Aorta (tissue), 5 donors: ENCODE measurements at places on chromosomes 7 and 10. TPM values are rescaled to one million over a fixed set of nuclear protein-coding genes. Genes with fewer than 3 reads are reported as not detected.

- DNase-seq, result no peak
Measured at GRCh38 chr7:96241855-96242254, 80.0 kb downstream of the SLC25A13 start.

CTTNBP2 gene
- 29.6 TPM for total RNA-seq

DNA sequence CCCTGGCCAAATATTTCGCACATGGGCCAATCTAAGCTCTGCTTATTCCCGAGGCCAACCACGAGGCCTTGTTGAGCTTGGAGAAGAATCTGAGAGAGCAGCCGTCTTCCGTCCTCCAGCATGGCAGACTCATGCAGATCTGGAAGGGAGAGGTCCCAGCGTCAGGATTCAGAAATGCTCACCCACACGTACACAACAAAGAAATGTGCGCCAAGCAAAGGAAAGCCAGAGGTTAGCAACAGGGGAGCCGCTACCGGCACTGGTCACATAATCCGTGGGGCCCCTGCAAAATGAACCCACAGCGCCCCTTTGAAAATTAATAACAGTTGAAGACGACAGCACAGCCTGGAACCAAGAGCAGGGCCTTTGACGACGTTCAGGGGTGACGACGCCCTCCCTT lies 25.4 kb upstream of the PRKAG2 start:
- no peak for DNase-seq

HOXA4 gene
- 5.6 TPM for total RNA-seq

- DNase-seq, result no peak
Measured at GRCh38 chr7:123715799-123716198, 33.0 kb downstream of the WASL start.

DUSP5 gene
- 30.3 TPM for total RNA-seq

MYO1G gene
- total RNA-seq, result 7.2 TPM

DNA sequence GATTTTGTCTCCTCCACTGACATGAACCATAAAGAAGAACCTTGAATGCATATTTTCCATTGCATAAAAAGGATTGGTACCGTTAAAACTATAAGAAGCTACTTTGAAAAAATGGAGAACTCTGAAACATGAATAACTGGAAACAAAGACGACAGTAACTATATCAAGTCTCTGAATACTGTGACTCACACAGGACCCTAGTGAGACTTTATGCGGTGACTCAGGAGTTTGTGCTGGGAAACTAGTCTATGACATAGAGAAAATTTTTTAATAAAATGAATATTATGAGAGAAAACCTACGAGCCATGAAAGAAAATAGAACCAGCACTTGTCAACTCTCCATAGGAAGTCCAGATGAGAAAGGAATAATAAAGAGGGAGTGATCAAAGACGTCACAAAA lies 339.9 kb upstream of the ADARB2 start:
- no peak for DNase-seq

GRCh38 chr10:132904181-132904813 lies 38.1 kb downstream of the CFAP46 start:
- DNase-seq, result peak; percentile 63

CYP26C1 gene
- 0.21 TPM for total RNA-seq

DNA sequence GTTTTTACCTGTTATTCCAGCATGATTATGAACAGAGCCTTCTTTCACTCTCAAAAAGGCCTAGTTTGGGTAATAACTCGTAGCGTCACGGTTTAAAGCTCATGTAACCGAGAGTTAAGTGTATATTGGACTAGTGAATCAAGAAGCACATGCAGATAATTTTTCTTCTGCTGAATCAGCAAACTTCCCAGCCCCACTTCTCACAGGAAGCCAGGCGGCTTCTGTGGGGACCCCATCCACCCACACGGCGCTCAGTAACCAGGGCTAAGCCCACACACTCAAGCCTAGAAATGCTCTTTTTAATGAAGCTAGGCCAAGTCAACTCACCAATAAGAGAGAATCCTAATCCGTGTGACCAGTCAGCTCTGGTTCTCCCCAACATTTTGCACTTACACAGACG lies 191.2 kb upstream of the MGMT start:
- DNase-seq, result no peak

COMTD1 gene
- total RNA-seq, result 14.3 TPM

DNA sequence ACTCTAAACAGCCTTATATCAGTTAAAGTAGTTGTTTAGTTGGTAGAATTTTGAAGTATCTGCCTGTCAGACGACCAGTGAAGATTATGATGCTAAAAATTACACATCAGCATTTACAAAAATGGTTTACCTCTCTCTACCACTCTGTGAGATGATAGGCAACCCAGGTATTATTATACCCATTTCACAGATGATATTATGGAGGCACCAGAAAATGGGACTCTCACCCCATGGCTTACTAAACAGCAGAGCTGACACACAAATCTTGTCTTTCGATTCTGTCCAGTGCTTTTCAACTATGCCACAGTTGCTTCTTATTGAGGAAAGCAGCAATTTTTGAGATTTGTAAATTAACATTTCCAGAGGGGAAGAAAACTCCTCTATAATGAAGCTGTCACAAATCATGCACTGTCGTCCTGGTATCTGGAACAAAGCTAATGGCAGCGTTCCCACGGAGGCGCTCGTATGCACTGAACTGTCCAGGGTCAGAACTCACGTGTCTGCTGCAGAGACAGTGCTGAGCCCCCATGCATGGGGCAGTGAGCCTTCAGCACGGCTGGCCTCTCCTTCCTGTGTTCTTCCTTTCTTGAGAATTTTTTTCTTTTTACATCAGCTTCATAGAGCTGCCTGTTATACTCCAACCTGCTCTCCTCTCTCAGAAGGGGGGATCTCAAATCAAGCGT lies 381.1 kb downstream of the SDK1 start:
- no peak for DNase-seq

- DNase-seq, result no peak
Measured at GRCh38 chr7:147012666-147013065, 896.1 kb downstream of the CNTNAP2 start.
